ENCODE measurements at places on chromosomes 3 and 15. TPM values are rescaled to one million over a fixed set of nuclear protein-coding genes. Genes with fewer than 3 reads are reported as not detected.

DNA sequence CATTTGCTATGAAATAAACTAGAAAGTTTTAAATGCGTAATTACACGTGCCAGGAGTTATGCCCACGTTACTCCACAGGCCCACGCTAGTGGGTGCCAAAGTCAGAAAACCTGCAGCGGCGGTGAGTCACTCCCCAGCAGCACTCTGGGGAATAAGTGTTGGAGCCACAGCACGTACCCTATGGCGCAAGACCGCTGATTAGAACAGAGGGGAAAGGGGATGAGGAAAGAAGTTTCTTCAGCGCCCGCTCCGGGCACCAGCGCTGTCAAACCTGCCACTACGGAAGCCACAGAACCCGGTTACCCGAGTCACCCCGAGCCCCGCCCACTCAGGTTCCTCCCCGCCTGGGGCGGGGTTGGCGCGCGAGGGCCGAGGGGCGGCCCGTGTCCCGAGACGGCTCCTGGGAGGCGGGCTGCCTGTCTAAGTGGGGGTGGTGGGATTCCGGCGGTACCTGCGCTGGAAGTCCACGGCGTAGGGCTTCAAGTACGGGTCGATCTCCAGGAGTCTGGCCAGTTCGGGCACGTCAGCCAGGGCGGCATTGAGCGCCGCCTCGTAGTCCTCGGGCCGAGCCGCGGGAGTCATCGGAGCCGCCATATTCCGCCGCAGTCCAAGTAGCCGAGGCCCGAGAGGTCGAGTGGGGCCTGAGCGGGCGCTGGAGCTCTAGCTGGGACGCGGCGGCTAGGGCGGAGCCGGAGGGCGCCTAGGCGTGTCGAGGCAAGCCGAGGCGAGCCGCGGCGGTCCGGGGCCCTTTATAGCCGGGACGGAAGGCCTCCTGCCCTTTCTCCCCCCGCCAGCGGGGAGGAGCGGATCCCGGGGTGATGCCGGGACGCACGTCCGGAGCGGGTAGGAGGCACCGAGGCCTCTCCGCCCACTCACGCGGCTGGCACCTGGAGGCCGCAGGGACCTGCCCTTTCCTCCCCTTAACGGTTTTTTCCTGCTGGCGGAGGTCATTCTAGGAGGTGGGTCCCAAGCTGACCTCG, at the start of gene GBE1:
GBE1 (minus strand) TSS at position 722 of the 980 bp plus-strand sequence; CDS start at position 594, 128 bp downstream.
- peak; percentile 96 for DNase-seq

GRCh38 chr3:66713921-66714320, 213.1 kb upstream of the LRIG1 start:
- DNase-seq = no peak

Gene CLSTN2
- total RNA-seq = 3.6 TPM

- no peak for DNase-seq
Measured at GRCh38 chr3:9817436-9817835, 7.4 kb downstream of the TTLL3 start.

- DNase-seq = no peak
Measured at GRCh38 chr3:27632431-27633223, 89.5 kb downstream of the EOMES start.

DNA sequence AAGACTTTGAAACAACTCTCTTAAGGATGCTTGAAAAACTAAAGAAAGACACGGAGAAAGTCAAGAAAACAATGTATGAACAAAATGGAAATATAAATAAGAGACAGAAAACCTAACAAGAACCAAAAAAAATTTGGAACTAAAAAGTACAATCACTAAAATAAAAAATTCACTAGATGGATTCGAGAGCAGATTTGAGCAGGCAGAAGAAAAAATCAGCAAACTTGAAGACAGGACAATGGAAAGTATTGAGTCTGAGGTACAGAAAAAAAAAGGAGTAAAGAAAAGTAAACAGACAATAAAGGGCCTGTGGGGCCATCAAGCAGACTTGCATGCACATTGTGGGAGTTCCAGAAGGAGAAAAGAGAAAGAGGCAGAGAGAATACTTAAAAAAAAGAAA, 13.4 kb upstream of the CDAN1 start:
- DNase-seq = no peak

Gene GRK7
- total RNA-seq = 0.27 TPM
